ENCODE measurements at places on chromosomes 5 and 9.

- DNase-seq = no peak
These were observed 218.6 kb upstream of the RASEF start for GRCh38 chr9:83281306-83282255.

- DNase-seq = no peak
These were observed 517.0 kb upstream of the PAPPA start for GRCh38 chr9:115636596-115636995.

- DNase-seq = peak; percentile 39
These were observed 644 bp upstream of the CTNNAL1 start for GRCh38 chr9:109013679-109014607.

GRCh38 chr5:135887881-135888614 is 7.6 kb downstream of the IL9 start:
- DNase-seq = no peak

- DNase-seq = no peak
These were observed 29.3 kb downstream of the PPIC start for GRCh38 chr5:123007182-123007581.

GRCh38 chr9:35861161-35861897 is 8.9 kb downstream of the OR13J1 start:
- DNase-seq = no peak

DNA sequence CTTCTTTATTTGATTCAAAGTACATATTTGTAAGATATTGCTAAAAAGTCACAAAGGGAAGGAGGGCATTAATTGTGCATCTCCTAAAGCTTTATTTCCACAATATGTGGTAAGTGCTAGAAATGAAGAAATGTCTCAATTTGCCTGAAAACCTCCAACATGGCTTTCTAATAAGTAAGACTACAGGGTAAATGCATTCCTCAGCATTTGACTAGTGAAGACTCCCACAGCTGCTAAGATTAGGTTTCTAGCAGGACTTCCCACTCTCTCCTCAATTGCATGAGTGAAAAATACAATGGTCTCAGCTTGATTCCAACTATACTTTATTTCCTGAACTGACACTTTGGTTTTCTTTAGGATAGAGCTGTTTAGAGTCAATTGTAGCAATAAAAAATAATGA is 162.1 kb downstream of the ELAVL2 start:
- DNase-seq = no peak

DNA sequence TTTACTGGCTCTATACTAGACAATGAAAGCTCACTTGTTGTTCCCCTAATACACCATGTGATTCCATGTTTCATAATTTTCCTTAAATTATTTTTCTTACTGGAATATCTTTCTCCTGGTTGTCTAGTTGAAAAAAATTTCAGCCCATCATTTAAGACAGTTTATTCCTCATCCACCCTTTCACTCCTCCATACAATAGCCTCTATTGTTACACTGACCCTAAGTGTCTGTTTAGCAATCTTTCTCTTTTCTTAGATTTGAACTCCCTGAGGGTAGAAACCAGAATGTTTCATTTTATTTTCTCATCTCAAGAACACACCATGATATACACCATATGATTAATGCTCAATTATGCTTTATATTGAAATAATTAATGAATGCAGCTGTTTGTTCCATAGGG is 413.4 kb upstream of the ITGA1 start:
- DNase-seq = no peak

- peak; percentile 100 for DNase-seq
These were observed 47.8 kb downstream of the ERGIC1 start for GRCh38 chr5:172881691-172882370.

Data from inflammatory macrophage treated with lipopolysaccharide for 1 hour (primary cell).